Peyer's patch (tissue), 4 donors: ENCODE measurements at places on chromosomes 16 and 17.

DNA sequence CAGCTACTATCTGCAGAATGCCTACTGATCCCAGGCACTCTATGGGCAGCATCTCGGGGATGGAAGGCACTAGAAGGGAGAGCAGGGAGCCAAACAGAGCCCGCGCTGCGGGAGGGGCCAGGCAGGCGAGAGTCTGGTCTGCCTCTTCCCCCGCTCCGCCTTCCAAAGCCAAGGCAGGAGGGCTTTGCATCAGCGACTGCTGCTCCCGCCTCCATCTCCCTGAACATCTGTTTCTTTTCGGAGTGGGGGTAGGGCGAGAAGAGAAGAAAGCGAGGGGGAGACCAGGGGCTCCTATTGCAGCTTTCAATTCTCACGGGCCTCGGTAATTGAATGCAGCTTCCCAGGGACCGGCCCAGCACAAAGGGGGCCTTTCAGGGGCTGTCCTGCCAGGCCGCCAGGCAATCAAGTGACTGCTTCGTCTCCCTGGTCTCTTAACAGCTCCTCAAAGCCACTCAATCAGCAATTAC, 31.4 kb upstream of the CDC42EP4 start:
- H3K27ac ChIP-seq: peak overlapping the region; percentile 26
- H3K36me3 ChIP-seq: no peaks in the 10 kb centered on the region
- no peaks in the 10 kb centered on the region for H3K27me3 ChIP-seq

GRCh38 chr17:81387100-81388090, 7.9 kb upstream of the BAHCC1 start:
- no peaks in the 10 kb centered on the region for H3K27me3 ChIP-seq
- peak overlapping the region; percentile 76 for H3K4me3 ChIP-seq
- DNase-seq: no peak

GRCh38 chr17:40864661-40865390, 2.2 kb downstream of the KRT12 start:
- DNase-seq: no peak
- H3K27me3 ChIP-seq: no peaks in the 10 kb centered on the region
- H3K4me3 ChIP-seq: no peak overlapping the region
- no peak overlapping the region for H3K27ac ChIP-seq
- H3K4me1 ChIP-seq: no peaks in the 10 kb centered on the region

- no peaks in the 10 kb centered on the region for H3K36me3 ChIP-seq
- H3K27me3 ChIP-seq: no peaks in the 10 kb centered on the region
- peaks cover 11% of the 10 kb centered on the region for H3K4me1 ChIP-seq
- H3K27ac ChIP-seq: no peak overlapping the region
These were observed 119.7 kb downstream of the RAB11FIP4 start for GRCh38 chr17:31511195-31511578.

DNA sequence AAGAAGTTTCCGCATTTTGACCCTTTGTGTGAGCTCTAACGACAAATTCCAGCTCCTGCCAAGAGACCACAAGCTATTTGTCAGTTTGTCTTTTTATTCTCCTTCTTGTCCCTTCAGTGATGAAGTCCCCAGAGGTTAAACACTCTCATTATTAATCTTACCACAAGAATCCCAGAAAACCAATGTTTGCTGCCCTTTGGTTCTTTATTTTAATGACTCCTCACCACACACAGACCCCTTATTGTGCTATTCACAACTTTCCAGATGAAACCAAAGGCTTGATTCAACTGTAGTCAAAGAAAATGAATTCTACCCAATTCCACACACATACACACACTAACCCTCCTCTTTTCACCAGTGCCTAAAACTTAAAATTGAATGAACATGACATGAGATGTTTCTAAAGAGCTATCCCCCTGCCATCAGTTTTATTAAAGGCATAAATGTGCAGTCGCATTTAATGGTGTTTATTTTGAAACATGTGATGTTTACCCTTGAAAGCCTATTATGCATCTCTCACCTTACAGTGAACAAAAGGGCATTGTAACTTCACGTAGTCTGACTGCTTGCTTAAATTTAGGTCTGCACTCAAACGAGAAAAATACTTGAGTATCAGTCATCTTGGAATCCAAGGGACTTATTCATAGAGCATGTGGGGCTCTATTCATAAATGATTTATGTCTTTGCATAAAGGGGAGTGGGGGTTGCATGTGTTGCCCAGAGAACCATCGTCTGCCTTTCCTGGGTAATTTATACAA, 44.1 kb downstream of the PCTP start:
- H3K36me3 ChIP-seq: no peaks in the 10 kb centered on the region
- H3K4me3 ChIP-seq: no peak overlapping the region
- DNase-seq: no peak
- no peak overlapping the region for H3K27ac ChIP-seq
- H3K27me3 ChIP-seq: no peaks in the 10 kb centered on the region
- no peaks in the 10 kb centered on the region for H3K4me1 ChIP-seq
